ENCODE measurements at places on chromosomes 2 and 18. TPM values are rescaled to one million over a fixed set of nuclear protein-coding genes. Genes with fewer than 3 reads are reported as not detected.

CXCR4 gene
- total RNA-seq: 2.1 TPM

MLPH gene
- total RNA-seq: 201 TPM

HRH4 gene
- not detected for total RNA-seq

HDLBP gene
- 410 TPM for total RNA-seq

ANKRD62 gene
- total RNA-seq: not detected

SYT4 gene
- total RNA-seq: not detected

ALPP gene
- total RNA-seq: 14.4 TPM

LRRTM1 gene
- not detected for total RNA-seq

PPP1R1C gene
- 1.5 TPM for total RNA-seq

DNAJC5G gene
- total RNA-seq: not detected

GULP1 gene
- total RNA-seq: 23.1 TPM

VIT gene
- total RNA-seq: not detected

SERPINB5 gene
- total RNA-seq: 96.5 TPM

LHCGR gene
- total RNA-seq: not detected

DNER gene
- total RNA-seq: 1.1 TPM

COL4A3 gene
- 0.73 TPM for total RNA-seq

CYRIA gene
- not detected for total RNA-seq

STPG4 gene
- total RNA-seq: not detected

EPHA4 gene
- 3.3 TPM for total RNA-seq

PLA2R1 gene
- 3.4 TPM for total RNA-seq

DSG1 gene
- not detected for total RNA-seq

CASP10 gene
- 1.3 TPM for total RNA-seq

MGAT5 gene
- total RNA-seq: 32.7 TPM

UGT1A4 gene
- not detected for total RNA-seq

TMEM247 gene
- not detected for total RNA-seq

FIGN gene
- 1.5 TPM for total RNA-seq

RTP5 gene
- not detected for total RNA-seq

GPAT2 gene
- total RNA-seq: not detected

CABYR gene
- total RNA-seq: 5.4 TPM

ITPRIPL1 gene
- total RNA-seq: not detected

NT5DC4 gene
- not detected for total RNA-seq

TEX261 gene
- total RNA-seq: 54.2 TPM

GLB1L gene
- 6.0 TPM for total RNA-seq

BABAM2 gene
- 17.9 TPM for total RNA-seq

VAMP5 gene
- not detected for total RNA-seq

TUBA3E gene
- total RNA-seq: not detected

TRIM54 gene
- total RNA-seq: 1.6 TPM

WNT6 gene
- not detected for total RNA-seq

KANSL1L gene
- 2.3 TPM for total RNA-seq

THAP4 gene
- total RNA-seq: 102 TPM

NLRC4 gene
- total RNA-seq: not detected

Measured in PC-3 (cell line).